Stimulated activated CD8-positive, alpha-beta memory T cell treated with anti-CD3 and anti-CD28 coated beads, Interleukin-4, amount 100 ng/mL, for 1 hour (primary cell): ENCODE measurements at places on chromosomes 11 and 22.

GRCh38 chr11:82494988-82495432 lies 238.7 kb downstream of the FAM181B start:
- no peak for DNase-seq

DNA sequence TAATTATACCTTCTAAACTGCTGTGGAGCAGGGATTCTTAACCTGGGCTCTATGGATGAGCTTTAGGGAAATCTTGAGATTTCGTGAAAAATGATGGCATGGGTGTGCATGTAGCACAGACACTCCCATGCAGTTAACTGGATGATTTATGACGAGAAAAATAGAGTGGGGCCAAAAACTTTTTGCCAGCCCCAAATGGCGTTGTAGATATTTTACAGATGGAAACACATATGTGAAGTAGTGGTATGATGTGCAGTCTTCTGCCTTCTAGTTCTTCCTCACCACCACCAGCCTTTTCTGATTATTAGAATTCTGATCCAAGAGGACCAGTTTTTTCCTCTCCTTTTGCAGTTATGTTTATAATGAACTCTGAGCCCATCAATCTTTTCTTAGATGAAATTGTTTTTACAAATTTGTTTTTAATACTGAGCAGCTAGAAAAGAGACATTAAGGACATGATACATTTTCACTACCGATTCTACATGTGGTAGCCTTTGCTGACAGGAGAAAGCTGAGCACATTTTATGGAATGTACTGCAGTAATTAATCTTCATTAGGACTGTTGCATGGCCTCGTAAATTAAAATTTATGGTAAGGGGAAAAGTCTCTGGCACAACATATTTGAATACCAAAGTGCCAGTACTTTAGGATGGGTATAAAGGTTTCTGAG lies 261.4 kb downstream of the DDX10 start:
- DNase-seq: no peak

GRCh38 chr11:35033011-35033410 lies 106.0 kb upstream of the CD44 start:
- no peak for DNase-seq

- no peak for DNase-seq
Measured at GRCh38 chr11:130388607-130389205, 39.7 kb downstream of the ADAMTS8 start.

- DNase-seq: no peak
Measured at GRCh38 chr11:29321293-29322132, 695.3 kb downstream of the KCNA4 start.

DNA sequence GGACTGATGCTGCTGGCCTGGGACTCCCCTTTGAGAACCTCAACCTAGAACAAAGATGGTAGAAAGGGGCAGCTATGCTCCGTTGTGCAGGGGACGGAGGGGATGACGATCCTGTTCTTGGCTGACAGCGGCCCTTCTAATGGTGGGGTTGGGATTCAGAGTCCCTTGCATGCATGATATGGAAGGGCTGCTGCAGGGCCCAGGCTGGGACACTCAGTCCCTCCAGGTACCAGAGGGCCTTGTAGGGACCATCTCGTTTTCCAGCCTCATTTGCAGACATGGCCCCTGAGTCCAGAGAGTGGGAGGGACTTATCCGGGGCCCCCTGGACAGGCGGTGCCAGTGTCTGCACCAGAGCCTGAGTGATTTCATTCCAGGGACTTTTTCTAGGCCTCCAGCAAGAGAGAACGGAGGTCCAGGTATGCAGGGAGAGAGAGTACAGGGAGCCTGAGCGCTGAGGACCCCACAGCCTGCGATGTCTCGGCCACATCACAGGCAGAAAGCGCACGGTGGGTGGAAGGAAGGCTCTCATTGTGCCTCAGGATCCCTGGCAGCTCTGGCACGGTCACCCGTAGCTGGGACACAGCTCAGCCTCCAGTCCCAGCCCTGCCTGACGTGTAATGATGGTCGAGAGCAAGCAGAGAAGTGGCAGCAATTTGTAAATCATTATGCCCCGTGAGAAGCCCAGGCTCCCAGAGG lies 860.8 kb downstream of the TBC1D22A start:
- no peak for DNase-seq

GRCh38 chr22:31272522-31273446 lies 19.5 kb downstream of the PIK3IP1 start:
- no peak for DNase-seq

- no peak for DNase-seq
Measured at GRCh38 chr11:1760351-1761109, 3.2 kb downstream of the CTSD start.

DNA sequence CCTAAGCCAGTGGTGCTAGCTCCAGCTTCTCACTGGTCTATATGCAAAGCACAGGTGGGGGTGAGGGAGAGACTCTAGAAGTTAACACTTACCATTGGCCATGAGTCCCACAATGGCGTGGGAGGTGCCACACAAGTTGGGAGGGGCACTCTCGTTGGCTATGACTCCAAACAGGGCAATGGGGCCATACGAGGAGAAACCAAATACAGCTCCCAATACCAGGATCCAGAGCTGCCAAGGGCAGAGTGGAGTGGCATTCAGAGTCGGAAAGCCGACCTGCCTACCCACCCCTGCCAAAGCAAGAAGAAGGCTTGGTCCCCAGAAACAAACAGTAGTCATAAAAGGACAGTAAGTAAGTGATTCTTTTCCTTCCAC lies 5.6 kb downstream of the SLC37A4 start:
- DNase-seq: no peak

GRCh38 chr11:43573873-43574272 lies 106.7 kb upstream of the HSD17B12 start:
- DNase-seq: no peak

- DNase-seq: no peak
Measured at GRCh38 chr11:43943931-43944751, 1.7 kb downstream of the C11orf96 start.

DNA sequence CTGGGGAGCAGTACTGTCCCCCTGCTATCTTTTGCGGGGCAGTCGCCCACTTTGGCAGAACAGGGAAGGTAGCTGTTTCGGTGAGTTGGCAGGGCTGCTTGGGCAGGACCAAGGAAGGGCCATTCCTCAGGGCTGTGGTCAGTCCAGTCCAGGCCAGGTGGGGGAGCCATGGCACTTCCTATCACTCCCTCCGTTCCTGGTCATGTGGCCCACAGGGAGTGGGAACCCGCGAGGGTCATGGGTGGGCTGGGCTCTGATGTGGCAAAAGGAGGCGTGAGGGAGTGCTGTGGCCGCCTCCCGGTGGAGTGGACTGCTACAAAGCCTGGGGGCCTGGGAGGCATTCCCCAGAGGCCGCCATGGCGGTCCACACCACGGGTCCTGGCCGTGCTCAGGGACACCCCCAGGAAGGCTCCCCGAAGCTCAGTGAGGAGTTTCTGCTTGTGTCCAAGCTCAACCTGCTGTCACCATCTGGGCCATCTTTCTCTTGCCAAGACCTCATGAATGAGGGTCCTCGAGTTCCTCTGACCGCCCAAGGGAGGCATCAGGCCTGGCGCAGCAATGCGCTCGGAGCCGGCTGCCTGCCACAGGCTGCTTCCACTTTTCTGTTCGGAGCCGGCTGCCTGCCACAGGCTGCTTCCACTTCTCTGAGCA lies 11.9 kb downstream of the CHID1 start:
- DNase-seq: no peak

DNA sequence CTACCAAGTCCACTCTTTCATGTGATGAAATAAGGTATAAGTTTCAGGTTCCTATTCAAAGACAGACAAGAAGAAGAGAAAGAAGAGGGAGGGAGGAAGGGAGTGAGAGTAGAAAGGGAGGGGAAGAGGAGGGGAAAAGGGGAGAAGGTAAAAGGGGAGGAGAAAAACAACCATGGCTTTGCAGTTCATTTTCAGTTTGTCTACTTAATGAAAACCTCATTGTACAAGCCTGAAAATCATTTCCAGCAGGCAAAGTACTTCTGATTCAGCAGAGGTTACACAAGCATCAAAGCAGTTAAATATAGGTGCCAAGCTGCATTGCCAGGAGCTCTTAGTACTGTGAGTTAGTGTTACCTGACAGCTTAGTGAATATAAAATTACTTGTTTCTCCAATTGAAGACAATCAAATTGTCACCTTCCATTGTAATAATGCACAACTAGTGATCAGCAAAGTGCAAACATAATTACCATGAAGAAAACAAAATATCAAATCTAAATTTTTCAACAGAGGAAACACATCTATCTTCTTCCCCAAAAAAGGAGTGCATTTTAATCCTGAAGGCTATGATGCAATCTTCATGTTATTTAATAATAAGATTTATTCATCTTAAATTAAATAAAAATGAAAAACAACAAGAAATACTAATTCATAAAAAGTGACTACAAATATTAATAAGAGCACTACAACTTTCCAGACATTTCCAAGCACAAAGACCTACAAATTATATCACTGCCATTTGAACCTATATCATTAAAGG lies 8.2 kb downstream of the SOX6 start:
- DNase-seq: no peak

DNA sequence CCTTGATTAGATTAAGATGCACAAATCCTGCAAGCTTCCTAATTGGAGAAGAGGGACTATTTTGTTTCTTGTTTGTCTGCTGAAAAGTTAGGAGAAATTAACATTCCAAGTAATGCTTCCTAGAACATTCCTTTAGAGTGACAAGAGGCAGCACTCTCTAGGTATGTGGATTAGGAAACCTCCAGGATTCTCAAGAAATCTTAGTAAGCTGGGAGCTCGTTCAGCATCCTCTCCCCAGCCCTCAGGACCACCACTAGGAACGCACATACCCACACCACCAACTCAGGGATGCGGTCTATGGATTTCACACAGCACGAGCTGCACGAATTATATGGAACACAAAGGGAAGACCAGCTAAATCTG lies 52.9 kb downstream of the NCAPD3 start:
- no peak for DNase-seq

DNA sequence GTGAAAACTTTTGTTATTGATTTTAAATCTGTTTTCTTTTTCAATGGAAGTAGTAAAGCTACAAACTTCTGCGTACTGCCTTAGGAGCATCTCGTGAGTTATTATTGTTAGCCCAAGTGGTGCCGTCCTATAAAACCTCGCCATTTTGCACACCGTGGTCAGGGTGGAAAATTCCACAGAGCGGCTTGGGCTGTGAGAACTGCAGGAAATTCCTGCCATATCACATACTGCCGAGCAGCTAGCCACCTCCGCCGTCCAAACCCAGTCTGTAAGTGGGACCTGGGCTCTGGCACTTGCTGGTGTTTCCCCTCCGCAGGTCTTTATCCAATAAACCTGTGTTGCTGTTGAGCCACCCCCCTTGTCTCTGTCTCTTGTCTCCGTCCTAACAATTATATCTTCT lies 88.0 kb upstream of the POU2AF2 start:
- no peak for DNase-seq

DNA sequence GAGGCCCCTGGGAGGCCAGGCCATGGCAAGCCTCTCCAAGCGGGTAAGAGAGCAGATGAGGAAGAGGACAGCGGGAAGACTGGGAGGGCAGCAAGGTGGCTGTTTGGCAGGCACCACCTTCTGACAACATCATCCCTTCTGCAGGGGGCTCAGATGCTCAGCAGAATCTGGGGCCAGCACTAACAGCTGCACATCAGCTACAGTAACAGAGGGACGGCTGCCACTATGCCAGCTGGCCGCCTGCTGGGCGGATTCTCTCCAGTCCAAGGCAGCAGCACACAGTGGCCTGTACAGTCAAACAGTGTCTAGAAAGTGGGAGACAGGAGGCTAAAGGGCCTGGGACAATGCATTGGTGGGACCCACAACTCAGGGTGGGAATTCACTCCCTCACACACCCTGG lies 10.7 kb upstream of the TXN2 start:
- no peak for DNase-seq

- DNase-seq: no peak
Measured at GRCh38 chr11:74311352-74311926, at the start of gene P4HA3. TSS of gene P4HA3 (minus strand) at chr11:74311640. CDS start at chr11:74311611, 29 bp downstream.

GRCh38 chr22:29819501-29819900 lies 18.6 kb downstream of the ASCC2 start:
- DNase-seq: no peak

GRCh38 chr22:39529487-39529851 lies 3.1 kb downstream of the RPS19BP1 start:
- DNase-seq: no peak
